ENCODE measurements at places on chromosomes 13 and 19.

DNA sequence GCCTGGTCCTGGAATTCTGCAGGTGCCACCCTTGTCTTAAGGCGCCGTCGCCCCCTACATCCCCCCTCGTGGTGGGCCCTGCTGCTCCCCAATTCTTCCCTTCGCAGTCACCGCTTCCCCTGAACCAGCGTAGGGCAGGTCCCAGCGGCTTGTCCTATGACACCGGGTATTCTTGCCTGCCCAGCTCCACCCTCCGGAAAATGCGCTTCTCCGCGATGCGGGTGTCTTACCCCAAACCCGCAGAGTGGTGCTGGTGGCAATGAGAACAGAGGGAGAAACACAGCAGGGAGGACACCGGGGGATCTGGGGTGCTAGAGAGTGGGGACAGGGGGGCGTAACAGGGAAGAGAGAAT lies 9.0 kb downstream of the ZNF808 start:
- no peak for DNase-seq

DNA sequence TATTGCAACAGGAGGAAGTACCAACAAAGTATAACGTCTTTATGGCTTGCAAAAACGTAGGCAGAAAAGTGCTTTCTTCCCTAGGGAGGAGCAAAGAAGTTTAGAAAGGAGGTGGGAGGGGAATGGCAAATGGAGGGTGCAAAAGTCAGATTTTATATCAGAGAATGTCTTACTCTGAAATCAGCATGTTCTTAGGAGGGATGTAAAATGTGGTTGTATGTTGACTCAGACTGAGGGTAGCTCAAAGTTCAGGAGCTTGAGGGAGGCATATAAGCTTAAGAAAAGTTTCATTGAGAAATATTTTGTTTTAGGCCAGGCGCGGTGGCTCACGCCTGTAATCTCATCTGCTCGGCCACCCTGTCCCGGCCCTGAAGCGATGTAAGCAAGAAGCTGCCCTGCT lies 1.7 kb downstream of the ZNF90 start:
- peak; percentile 3 for DNase-seq

- peak; percentile 52 for DNase-seq
Observed at GRCh38 chr19:7970716-7971448, 27.4 kb upstream of the TIMM44 start.

DNA sequence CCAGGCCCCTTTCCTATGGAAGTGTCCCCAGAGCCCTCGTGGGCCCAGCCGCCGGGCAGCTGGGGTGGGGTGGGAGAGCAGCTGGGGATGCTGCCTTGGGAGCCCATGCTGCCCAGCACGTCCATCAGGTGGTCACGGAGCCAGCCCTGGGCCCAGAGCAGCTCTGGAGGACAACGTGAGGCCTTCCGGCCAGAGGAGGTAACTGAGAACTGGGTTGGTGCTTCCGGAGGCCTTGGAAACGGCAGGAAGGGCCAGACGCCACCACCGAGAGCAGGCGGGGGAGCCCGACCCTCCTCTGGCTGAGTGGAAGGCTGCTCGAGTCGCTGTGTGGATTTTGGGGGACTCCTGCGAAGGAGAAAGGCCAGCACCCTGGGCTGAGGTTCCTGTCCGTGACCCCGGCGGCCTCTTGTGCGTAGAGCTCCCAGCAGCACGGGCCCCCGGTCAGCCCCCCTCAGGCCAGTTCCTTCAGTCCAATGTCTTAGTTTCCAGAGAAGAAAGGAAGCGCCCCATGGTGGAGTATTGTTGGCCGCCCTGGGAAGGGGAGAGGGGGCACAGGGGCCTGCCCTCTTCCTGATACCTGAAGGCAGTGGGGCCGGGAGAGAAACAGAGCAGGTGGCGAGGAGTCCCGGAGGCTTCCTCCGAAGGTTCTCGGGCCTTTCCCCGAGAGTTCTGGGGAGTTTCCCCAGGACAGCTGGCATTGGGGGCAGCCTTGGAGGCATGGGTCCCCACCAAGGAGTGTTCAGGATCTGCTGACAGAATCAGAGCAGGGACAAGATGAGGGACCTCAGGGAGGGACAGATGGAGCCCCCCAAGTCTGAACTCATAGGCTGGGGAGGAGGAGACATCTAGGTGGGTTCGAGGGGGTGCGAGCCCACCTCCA lies 68.8 kb downstream of the MLLT1 start:
- DNase-seq: no peak

DNA sequence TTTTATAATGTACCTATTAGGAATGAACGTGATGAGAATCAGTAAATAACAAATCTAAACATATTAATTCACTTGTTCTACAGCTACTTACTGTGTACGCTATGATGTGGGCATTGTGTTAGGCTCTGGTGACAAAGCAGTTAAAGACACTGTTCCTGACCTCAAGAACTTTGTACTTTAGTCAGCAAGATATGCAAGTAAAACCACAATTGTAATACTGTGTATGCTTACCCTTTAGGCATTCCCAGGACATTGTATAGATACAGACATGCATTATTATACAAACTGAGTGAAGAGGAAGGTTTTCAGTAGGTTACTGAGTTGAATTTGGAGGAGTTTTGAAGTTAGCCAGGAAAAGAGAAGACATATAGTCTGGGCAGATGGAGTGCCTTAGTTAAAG lies 435.8 kb downstream of the HS6ST3 start:
- peak; percentile 75 for DNase-seq
